ENCODE measurements at places on chromosomes 7 and 10. TPM values are rescaled to one million over a fixed set of nuclear protein-coding genes. Genes with fewer than 3 reads are reported as not detected.

ECD gene
- 25.0 TPM for total RNA-seq

GPR37 gene
- total RNA-seq = 0.51 TPM

FAM25G gene
- 1.5 TPM for total RNA-seq

MYPN gene
- 2.8 TPM for total RNA-seq

PURB gene
- 13.1 TPM for total RNA-seq

CPA4 gene
- 8.4 TPM for total RNA-seq

TLX1 gene
- not detected for total RNA-seq

SPDYE11 gene
- total RNA-seq = not detected

OR2A12 gene
- total RNA-seq = not detected

TUBB8 gene
- total RNA-seq = 0.22 TPM
